Right ventricle myocardium inferior (tissue), 1 donor: ENCODE measurements at places on chromosomes 6 and 20. TPM values are rescaled to one million over a fixed set of nuclear protein-coding genes. Genes with fewer than 3 reads are reported as not detected.

DEFB114 gene
- total RNA-seq, result not detected

SEL1L2 gene
- 1.7 TPM for total RNA-seq

GGTLC1 gene
- not detected for total RNA-seq

BHLHE23 gene
- not detected for total RNA-seq

DZANK1 gene
- 1.1 TPM for total RNA-seq

SAMD3 gene
- 0.95 TPM for total RNA-seq
